SW480 (cell line): ENCODE measurements at places on chromosomes 2 and 18.

DNA sequence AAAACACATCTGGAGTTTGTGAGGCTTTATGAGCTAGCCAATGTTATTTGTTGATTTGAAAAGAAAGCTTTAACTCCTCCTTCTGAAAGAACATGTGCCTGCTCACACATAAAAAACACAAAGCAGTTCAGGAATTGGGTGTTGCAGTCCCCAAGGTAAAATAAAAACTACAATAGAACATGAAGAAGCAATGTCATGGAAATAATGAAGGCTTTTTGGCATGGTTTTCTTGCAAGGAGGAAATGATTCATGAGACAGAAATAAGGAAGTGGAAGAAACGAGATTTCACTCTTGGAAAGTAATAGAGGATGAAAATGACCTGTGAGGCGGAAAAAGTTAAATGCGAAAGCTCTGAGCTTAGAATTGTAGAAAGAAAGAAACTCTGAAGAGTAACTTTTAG lies 81.1 kb downstream of the TRIB2 start:
- DNase-seq = no peak

DNA sequence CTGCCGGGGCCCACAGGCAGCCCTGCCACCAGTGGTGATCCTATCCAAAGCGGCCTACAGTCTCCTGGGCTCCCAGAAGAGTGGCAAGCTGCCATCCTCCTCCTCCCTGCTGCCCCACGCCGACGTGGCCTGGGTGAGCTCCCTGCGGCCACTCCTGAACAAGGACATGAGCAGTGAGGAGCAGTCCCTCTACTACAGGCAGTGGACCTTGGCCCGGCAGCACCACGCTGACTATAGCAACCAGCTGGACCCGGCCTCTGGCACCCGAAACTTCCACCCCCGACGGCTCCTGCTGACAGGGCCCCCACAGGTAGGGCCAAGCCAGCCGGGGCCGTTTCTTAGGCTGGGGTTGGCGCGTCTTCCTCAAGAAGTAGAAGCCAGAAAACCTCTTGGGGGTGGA lies 100.5 kb downstream of the ESCO1 start:
- DNase-seq = no peak

DNA sequence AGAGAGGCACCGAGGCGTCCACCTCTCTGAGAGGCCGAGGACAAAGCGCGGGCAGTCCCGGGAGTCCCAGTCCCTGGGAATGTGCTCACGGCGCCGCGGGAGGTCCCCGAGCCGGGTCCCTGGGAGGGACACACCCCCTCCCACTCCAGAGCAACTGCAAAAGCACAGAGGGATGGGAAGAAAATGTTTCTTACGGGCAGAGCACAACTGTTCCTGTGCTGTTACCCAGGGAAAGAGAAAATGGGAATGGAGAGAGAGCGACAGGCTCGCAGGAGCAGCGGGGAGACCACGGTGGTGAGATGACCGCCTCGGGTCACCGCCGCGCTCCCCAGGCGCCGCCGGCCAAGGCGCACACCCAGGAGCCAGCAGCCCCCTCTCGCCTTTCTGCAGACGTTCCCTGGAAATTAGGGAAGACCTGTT lies 1.2 kb upstream of the BCL11A start:
- peak; percentile 72 for DNase-seq

GRCh38 chr2:60337142-60337497 lies 216.3 kb downstream of the BCL11A start:
- DNase-seq = no peak

DNA sequence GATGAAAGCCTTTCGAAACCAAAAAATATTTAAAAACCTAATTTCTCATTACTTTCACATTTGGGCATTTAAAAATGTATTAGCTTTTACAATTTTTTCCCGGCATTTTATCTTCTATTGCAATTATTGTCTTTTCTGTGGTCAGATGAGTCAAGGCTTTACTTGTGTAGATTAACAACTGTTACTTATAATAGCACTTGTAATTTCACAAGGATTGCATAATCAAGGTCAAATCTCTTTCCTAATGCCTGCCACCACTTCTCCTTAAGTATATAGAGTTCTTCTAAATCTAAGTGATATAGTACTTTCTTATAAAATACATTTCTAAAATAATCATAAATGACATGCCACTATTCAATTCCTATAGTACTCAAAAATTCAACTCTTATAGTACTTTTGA lies 67.2 kb downstream of the SLC8A1 start:
- no peak for DNase-seq
